ENCODE measurements at places on chromosomes 4 and X. TPM values are rescaled to one million over a fixed set of nuclear protein-coding genes. Genes with fewer than 3 reads are reported as not detected.

The FHIP1A gene
- 17.3 TPM for total RNA-seq

- no peak for DNase-seq
Observed at GRCh38 chr4:37627263-37627662, 58.9 kb downstream of the RELL1 start.

GRCh38 chr4:138555584-138555983 lies 313.4 kb upstream of the SLC7A11 start:
- no peak for DNase-seq

GRCh38 chr4:33411182-33411581 lies 2691.0 kb downstream of the PCDH7 start:
- DNase-seq, result no peak

The ZMYM3 gene
- total RNA-seq, result 26.3 TPM

DNA sequence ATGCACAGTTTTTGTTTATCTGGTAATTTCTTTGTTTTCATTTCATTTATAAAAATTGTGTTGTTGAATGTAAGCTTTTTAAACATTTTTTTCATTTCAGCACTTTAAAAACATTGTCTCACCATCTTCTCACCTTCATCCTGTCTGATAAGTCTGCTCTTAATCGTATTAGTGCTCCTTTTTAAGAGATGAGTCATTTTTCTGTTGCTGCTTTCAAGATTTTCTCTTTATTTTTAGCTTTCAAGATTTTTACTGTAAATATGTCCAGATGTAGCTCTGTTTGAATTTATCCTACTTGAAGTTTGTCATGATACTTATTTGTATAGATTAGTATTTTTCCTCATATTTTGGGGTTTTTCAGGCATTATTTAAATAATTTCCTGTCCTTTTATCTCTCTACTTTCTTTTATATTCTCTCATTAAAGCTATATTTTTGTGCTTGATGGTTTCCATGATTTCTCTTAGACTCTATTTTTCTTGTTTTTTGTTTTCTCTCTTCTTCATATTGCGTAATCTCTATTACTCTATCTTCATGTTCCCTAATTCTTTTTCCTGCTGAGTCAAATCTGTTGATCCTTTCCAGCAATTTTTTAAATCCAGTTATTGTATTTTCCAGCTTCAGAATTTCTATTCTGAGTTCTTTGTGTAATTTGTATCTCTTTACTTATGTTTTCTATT lies 1400.4 kb upstream of the PCDH7 start:
- DNase-seq, result no peak

GRCh38 chr4:136219592-136220125 lies 1312.6 kb downstream of the PCDH18 start:
- DNase-seq, result no peak

GRCh38 chr4:94536049-94536448 lies 84.3 kb downstream of the PDLIM5 start:
- DNase-seq, result no peak

DNA sequence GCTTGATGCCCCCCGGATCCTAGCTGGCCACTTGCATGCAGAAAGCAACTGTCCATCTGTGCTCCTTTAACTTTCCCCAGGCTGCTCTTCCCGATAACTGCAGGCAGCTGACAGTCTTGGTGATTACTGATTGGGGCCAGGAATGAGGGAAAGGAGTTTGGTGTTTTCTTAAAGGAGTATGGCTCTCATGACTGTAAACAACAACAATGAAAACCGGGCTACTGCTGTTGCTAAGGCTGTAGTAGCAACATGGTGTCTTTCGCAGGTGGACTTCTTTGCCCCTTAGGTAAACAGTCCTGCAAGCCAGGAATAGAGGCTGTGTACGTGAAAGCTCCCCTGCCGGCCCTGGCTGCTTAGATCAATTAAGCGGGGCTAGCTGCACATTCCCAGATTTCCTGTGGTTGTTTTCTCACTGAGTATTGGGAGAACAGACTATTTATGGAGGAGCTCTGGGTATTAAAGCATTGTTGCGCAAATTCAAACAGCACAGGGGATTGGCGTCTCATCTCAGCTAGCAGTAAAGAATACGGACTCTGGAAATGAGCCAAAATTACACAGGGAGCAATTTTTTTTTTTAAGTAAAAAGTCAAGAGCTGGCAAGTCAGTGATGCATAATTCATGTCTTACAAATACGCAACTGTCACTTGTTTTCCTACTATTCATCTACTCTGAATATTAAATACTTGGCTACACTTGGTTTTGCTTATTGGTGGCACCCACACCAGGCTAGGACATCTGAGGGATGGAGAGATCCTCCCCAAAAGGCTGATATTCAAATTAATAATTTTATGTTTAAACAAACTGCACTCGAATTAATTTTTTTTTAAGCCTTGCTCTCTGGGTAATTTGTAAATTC lies 61.6 kb upstream of the NAP1L5 start:
- DNase-seq, result peak; percentile 64

GRCh38 chr4:165834116-165834515 lies 38.9 kb upstream of the TLL1 start:
- DNase-seq, result no peak

GRCh38 chr4:90234916-90235547 lies 107.8 kb downstream of the CCSER1 start:
- peak; percentile 19 for DNase-seq

- peak; percentile 65 for DNase-seq
Observed at GRCh38 chr4:53015681-53016080, 153.6 kb downstream of the RASL11B start.

DNA sequence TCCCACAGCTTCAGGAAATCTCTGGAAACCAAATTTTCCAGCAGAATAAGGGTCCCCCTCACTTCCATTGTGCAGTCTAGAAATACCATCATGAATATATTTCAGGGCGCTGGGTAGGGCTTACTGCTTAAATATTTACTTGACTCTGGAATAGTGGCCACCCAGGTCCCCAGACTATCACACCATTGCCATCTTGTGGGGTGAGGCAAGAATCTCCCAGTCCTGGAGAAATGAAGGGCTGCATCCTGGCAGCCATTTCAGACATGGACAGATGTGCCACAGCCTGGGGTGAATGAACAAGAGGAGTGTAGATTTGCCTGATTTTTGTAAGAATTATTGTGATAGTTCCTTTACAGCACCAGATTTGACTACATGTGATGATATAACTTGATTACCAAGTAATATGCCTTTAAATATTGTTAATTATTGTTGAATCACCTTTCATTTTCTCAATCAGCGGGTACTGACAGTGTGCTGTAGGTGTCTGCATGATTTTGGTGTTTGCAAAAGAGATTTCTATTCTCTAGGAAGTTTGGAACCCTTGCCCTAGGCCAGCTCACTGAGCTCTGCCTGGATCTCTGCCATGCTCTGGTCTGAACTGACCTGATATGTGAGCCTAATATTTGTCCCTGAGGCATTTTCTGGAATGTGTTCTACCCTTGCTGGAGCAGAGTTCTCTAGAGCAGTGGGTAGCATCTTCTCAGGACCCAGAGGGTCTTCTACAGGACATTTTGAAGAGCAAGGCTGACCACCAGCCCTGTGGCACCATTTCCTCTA lies 183.4 kb downstream of the KIT start:
- DNase-seq, result no peak

DNA sequence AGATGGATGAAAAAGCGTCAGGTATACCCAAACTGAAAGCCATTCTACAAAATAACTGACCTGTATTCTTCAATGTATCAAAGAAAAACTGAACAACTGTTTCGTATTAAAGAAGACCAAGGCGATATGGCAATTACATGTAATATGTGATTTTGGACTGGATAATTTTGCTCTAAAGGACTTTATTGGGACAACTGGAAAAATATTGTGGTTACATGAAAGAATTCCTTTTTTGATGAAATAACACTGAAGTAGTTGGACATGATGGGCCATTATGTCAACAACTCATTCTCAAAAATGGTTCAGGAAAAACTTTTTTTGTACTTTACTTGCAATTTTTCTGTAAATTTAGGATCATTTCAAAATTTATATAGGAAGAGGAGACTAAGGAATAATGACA lies 12.1 kb upstream of the ANTXR2 start:
- no peak for DNase-seq

GRCh38 chrX:44829832-44830231 lies 14.0 kb upstream of the DUSP21 start:
- no peak for DNase-seq

GRCh38 chr4:16226816-16227461 lies 668 bp upstream of the TAPT1 start:
- DNase-seq, result peak; percentile 48

DNA sequence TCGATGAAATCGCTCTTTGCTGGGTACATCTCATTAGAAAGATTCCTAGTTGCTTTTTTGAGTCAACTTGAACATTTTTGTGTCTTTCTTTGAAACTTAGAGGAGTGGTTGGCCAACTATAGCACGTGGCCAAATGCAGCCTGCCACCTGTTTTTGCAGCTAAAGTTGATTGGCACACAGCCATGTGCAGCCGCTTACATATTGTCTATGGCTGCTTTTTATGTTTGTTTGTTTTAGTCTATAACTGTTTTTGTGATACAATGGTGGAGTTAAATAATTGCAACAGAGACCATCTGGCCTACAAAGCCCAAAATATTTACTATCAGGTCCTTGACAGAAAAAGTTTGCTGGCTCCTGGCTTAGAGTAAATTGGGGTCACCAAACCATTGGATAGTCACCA lies 86.3 kb downstream of the CLCN4 start:
- peak; percentile 3 for DNase-seq

DNA sequence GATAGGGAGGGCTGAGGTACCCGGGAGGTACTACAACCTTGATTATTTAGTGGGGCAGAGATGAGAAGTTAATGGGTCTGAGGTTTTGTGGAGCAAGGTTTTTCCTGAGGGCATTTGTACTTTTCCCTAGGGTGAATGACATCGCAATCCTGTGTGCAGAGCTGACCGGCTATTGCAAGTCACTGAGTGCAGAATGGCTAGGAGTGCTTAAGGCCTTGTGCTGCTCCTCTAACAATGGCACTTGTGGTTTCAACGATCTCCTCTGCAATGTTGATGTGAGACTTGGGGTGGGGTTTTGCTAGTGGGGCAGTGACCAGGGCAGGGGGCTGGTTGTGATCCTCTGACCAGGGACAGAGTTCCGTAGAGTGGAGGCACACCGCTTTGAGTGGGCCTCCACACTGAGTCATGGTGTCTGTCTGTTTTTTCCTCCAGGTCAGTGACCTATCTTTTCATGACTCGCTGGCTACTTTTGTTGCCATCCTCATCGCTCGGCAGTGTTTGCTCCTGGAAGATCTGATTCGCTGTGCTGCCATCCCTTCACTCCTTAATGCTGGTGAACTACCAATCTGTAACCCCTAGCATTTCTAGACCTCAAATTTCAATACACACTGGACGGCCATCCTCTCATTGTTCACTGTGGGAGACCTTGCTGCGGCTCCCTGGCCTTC lies 9.9 kb downstream of the MED12 start:
- DNase-seq, result no peak

- no peak for DNase-seq
Observed at GRCh38 chr4:171809854-171810253, 3.4 kb upstream of the GALNTL6 start.

DNA sequence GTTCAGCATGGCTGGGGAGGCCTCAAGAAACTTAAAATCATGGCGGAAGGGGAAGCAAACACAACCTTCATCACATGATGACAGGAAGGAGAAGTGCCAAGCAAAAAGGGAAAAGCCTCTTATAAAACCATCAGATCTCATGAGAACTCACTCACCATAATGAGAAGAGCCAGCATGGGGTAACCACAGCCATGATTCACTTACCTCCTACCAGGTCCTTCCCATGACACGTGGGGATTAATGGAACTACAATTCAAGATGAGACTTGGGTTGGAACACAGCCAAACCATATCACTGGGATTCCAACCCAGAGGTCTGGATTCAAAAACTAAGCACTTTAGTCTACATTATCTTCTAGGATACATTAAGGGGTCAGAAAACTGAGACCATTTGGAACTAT lies 609.6 kb upstream of the SPANXN1 start:
- DNase-seq, result no peak

The ACE2 gene
- total RNA-seq, result 2.0 TPM

- DNase-seq, result no peak
Observed at GRCh38 chr4:102438396-102439235, 62.5 kb upstream of the NFKB1 start.

- no peak for DNase-seq
Observed at GRCh38 chr4:146051728-146052391, 113.2 kb upstream of the ZNF827 start.

DNA sequence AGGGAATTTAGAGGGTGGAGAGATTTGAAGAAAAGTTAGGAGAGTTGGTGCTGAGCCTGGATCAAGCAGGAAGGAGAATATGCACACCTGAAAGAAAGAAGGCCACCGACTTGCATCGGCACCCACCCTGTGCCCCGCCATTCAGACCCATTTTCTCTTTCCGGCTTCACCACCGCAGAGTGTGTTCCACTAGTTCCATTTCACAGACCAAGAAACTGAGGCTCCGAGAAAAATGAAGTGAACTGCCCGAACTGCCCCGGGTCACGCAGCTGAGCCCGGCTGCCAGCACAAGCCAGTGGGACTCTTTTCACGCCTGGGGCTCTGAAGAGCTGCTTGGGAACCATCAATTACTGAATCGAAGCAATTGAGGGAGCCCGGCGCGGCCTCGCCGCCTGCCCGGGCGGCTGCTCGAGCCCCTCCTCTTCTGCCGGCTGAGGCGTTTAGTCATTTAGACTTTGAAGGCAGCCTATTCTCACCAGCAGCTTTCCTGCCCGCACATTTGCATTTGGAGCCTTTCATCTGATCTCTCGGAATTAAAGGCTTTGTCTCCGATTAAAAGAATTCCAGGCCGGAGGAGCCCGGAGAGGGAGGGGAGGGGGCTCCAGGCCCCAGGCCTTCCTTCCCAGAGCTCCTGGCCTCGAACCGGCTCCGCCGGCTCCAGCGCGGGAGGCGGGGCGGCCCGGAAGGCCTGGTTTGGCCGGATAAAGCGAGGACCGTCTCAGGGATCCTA lies 140.2 kb upstream of the PJA1 start:
- no peak for DNase-seq

- DNase-seq, result no peak
Observed at GRCh38 chr4:7120341-7120740, 52.5 kb upstream of the GRPEL1 start.

- peak; percentile 84 for DNase-seq
Observed at GRCh38 chr4:119628281-119629141, at the start of gene PDE5A. Gene PDE5A, minus strand, starts transcription at chr4:119628804. Its CDS starts 133 bp downstream, at chr4:119628671.

- DNase-seq, result no peak
Observed at GRCh38 chrX:151704041-151704663, 8.9 kb downstream of the PRRG3 start.

DNA sequence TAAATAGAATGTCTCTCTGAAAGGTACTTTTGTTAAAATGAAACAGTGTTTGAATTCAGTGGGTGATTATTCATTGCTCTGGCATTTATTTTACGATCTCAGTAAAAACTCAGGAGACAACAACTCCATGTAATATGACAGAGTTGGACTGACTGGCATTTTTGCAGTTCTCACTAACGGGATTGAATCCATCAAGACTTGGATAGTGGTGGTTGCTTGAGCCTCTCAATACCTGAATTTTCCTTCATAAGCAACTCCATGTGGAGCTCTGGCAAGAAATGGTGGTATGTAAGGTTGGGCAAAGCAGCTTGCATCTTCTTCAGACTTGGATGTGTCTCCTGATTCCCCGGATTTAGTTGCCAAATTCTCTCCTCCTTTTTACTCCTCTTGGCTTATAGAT lies 72.7 kb downstream of the FRMPD4 start:
- DNase-seq, result no peak

GRCh38 chr4:138439143-138439581 lies 197.0 kb upstream of the SLC7A11 start:
- DNase-seq, result no peak

The SPANXB1 gene
- total RNA-seq, result not detected

GRCh38 chr4:114078636-114079035 lies 99.2 kb upstream of the ARSJ start:
- DNase-seq, result no peak

- DNase-seq, result no peak
Observed at GRCh38 chrX:99752776-99753175, 657.3 kb downstream of the PCDH19 start.

The FOXP3 gene
- total RNA-seq, result 0.29 TPM

Data from left lung (tissue), 14 donors.